Cardiac ventricle fibroblast (primary cell): ENCODE measurements at places on chromosomes 1 and 21. TPM values are rescaled to one million over a fixed set of nuclear protein-coding genes. Genes with fewer than 3 reads are reported as not detected.

Gene FCGR3B
- not detected in 2 replicates for total RNA-seq

Gene FAM177B
- not detected in 2 replicates for total RNA-seq

Gene MLLT11
- total RNA-seq, result 0.93 and 0.94 TPM in 2 replicates

Gene RCSD1
- total RNA-seq, result 1.6 and 1.7 TPM in 2 replicates

Gene TFF2
- total RNA-seq, result not detected in 2 replicates

Gene PRRX1
- 113 and 143 TPM in 2 replicates for total RNA-seq

Gene KCNE2
- not detected in 2 replicates for total RNA-seq

Gene ZFP69B
- 0.44 and 2.5 TPM in 2 replicates for total RNA-seq

Gene OR2T29
- not detected in 2 replicates for total RNA-seq
